ENCODE measurements at places on chromosomes 4 and X. TPM values are rescaled to one million over a fixed set of nuclear protein-coding genes. Genes with fewer than 3 reads are reported as not detected.
A peak's percentile ranks its signal among the peaks of the same experiment; 100 is the strongest.

DNA sequence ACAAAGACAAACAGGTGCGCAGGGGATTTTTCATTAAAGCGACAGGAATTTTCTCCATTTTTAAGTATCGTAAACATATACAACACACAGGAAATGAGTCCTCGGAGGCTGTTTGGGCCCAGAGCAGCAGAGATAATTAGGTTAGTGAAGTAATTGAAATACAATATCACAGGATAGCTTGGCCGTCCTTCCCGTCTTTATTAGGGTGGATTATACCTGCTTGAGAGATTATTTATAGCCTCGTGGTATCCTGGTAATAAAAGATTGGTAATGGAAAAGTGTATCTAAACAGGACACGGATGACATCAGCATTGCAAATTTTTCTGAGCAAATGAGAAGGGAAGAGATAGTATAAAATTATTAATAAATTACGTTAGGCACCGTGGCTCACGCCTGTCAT, 68.2 kb downstream of the CRLF2 start:
- DNase-seq, result no peak

GRCh38 chr4:168574581-168575295, 77.9 kb downstream of the PALLD start:
- peak; percentile 67 for DNase-seq

- no peak for DNase-seq
These were observed 6.8 kb upstream of the ANAPC4 start for GRCh38 chr4:25370242-25370641.

SATL1 gene
- not detected for total RNA-seq
